ENCODE measurements at places on chromosomes 7 and 10.

DNA sequence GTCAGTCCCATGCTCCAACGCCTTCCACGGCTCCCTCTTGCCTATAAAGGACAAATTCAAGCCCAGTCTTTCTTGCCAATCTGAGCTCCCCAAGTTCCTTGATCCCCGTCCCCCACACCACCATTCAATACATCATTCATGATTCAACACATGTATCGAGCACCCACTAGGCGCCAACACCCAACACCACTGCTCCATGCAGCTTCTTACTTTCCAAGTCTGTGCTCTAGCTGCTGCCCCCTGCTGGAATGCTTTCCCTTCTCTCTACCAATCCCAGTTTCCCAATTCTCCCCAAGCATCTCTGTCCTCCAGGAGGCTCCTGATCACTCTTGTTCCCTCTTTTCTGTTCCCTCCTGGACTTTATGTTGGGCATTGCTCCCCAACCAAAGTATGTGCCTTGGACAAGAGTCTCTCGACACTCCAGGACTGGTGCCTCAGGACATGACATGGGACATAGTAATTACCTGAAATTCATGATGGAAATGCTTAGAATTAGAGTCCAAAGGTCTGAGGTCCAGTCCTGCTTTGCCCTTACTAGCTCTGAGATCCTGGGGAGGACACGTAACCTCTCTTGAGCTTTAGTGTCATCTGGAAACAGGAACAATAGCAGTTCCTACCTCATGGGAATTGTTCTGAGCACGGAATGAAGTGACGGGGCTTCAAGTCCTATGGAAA is 172.7 kb downstream of the NEURL1 start:
- DNase-seq = no peak

DNA sequence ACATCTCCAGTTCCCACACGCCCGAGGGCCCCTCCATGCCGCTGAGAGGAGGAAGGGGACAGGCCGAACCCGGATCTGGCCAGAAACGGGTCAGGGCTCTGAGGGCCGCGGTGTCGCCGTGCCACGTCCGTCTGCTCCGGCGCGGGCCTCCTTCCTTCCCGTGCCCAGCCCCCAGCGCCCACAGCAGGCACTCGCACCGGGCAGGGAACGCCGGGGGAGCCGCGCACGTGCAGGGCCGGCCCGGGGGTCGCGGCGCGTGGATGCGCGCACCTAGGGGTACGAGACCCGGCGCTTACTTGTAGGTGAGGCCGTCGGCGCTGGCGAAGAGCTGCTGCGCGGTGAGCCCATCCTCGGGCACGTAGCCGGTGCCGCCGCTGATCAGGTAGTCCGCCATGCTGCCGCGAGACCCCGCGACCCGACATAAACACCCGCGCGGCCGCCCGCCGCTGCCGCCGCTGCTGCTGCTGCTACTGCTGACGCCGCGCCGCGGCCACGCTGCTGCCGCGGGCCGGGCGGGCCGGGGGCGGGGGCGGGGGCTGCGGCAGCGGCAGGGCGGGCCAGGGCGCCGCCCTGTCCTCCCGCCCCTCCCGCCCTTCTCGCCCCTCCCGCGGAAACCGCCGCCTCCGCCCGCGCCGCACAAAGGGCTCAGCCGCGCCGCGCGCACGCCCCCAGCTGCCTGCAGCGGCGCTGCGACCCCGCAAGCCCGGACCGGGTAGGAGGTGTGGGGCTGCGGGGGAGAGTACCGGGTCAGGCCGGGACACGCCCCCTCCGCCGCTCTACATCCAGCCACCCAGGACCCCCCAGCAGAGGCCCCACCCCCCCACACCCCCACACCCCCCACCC is 4.1 kb downstream of the IMPDH1 start:
- DNase-seq = no peak

- DNase-seq = no peak
Observed at GRCh38 chr10:3213208-3213607, 40.6 kb upstream of the PITRM1 start.

GRCh38 chr10:6579183-6579903 is 733 bp downstream of the PRKCQ start:
- DNase-seq = no peak

DNA sequence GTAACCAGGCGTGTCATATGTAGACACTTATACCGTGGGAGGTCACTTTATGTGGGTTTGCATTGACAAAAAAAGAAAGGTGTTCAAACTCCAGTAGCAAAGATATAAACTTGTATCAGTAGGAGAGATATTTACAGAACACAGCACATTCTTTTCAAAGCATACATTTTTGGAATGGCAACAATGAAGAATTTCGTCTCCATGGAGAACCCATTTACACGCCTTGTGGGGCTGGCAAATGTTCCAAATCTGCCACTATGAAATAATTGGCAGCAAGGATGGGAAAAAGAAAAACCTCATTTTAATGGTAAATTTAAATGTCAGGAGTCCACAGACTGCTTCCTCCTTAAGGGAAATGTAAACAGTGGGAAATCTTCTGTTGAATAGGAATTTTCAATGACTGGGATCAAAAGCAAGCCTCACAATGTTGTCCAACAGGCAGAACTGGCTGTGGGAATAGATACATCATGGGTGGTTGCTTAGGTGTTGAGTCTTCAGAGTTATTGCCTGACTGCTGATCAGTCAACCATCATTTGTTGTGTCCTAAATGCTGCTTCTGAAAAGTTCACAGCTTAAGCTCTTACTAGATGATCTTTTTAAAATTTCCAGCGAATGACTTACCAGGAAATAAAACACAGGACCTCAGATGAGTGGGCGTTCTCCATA is 256.6 kb upstream of the SEMA3C start:
- no peak for DNase-seq

GRCh38 chr7:118214833-118215182 is 9.7 kb upstream of the ANKRD7 start:
- no peak for DNase-seq

DNA sequence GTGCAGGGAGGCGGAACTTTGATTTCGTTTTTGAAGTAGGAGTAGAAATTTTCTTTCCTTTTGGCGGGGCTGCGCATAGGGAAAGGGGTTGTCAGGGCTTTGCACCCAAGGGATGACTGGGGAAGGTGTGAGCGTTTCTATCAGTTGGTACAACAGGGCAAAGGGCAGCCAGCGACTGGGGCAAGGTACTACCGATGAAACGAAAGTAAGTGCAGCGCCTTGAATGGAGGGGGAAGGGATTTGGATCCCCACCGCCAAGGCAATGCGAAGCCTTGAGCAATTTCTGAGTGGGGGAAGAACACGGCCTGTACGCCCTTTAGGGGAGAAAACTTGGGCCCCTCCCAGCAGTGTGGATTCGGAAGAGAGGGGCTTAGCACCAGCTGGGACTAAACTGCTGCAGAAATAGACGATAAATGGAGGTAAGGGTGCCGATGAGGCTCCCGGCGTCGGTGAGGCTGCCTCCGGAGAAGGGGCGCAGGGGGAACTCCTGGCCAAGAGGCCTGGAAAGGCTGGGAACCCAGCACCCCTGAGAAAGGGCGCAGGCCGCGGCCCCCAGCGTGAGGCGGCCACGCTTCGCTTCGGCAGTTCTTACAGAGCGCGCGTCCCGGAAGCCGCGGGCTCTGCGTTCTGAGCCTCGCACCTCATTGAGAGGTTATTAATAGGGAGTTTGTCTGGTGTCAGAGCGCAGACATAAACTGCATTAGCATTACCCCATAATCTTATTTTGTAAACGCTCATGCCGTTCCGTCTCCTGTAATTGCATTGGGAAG is 10.0 kb upstream of the TLX1 start:
- no peak for DNase-seq

GRCh38 chr7:117803476-117803875 is 69.8 kb downstream of the CTTNBP2 start:
- no peak for DNase-seq

- no peak for DNase-seq
Observed at GRCh38 chr10:91884536-91884935, 24.8 kb downstream of the FGFBP3 start.

Measured in NCI-H524 treated with DMSO at 0.1 percent for 48 hours (cell line).